Activated naive CD4-positive, alpha-beta T cell (primary cell): ENCODE measurements at places on chromosomes 5 and 9.

- no peak for DNase-seq
These were observed 344.5 kb downstream of the ACTL7B start for GRCh38 chr9:108511307-108511706.

- no peak for DNase-seq
These were observed 53.6 kb downstream of the ASS1 start for GRCh38 chr9:130498298-130498917.

- DNase-seq, result no peak
These were observed 2.3 kb downstream of the NINJ1 start for GRCh38 chr9:93131599-93132286.

DNA sequence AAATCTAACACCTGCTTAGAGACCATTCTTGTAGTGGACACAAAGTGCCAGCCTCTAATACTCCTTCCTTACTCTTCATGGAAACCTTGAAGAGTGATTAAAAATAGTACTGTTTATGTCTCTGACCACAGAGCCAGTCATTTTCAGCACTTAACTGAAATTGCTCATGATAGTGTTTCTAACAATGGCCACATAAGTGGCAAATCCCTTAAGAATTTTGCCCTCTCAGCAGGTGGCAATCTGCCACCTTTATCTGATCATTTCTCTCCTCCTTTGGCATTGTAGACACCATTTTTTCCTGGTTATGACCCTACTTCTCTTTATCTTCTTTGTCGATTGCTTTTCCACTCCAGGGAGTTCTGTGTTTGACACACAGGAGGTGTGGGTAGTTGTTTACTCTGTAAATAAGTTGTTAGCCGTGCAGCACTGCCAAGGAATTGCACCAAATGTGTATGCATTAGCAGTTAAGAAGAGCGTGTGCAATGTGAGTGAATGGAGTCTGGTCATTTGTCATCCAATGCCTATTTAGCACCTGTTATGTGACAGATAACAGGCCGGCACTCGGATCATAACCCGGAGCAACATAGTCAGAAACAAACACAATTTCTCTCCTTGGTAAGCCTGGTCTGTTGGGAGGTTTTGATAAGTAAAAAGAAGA lies 36.8 kb upstream of the STARD4 start:
- DNase-seq, result no peak
